ENCODE measurements at places on chromosomes 1 and 21. TPM values are rescaled to one million over a fixed set of nuclear protein-coding genes. Genes with fewer than 3 reads are reported as not detected.

DNA sequence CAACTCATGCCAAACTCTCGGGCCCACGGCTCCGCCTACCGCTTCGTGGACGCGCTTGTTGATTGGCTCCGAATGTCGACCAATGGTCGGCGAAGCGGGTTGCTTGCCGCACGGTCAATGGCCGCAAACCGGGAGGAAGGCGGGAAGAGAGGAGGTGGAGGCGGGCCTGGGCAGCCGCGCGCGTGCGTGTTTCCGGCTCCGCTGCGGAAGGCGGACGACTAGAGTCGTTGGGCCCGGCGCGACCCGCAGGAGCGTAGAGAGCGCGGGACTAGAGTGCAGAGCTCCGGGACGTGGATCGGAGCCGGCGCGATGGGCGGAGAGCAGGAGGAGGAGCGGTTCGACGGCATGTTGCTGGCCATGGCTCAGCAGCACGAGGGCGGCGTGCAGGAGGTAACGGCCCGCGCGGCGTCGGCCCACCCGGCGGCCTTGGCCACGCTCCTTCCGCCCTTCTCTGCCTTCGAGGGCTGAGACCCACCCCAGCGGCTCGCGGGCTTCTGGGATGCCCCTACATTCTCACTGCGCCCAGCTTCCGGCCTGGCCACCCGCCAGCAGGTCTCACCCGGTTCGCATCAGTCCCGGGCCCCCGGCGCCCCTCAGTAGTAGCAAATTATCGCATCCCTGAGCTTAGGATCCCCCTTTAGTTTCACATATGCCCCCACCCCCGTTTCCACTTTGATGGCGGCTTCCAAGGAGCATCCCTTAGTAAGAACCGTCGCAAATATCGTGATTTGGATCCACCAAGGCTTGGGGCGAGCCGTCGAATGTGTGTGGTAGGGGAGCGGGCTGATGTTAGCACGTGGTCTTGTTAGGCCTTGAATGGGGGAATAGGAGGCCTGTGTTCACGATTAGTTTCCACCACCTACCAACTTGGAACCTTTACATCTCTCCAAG is at the start of gene NUDC:
Gene NUDC, plus strand, starts transcription at position 204 of the 891 bp plus-strand sequence. Its CDS starts 106 bp downstream, at position 310.
- peaks cover 37% of the 10 kb centered on the region for H3K4me1 ChIP-seq
- peaks cover 30% of the 10 kb centered on the region for H3K36me3 ChIP-seq
- peak; percentile 98 for DNase-seq
- H3K27me3 ChIP-seq: peaks cover 9% of the 10 kb centered on the region

IGSF5 gene
- total RNA-seq: not detected

DNA sequence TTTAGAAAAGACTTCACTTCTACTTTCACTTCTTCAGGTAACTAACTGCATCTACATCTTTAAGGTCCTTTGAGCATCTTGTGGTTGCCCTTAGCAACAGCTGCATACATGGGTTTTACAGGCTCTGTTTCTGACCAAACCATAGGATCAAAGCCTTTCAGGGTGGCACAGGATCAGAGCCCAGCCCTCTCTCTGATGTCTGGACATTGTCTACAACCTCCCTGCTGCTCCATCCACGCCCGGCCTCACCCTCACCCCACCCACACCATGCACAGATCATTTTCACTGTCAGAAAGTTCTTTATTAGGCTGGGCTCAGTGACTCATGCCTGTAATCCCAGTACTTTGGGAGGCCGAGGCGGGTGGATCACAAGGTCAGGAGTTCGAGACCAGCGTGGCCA is 5.2 kb downstream of the NCF2 start:
- no peak overlapping the region for H3K27ac ChIP-seq
- H3K36me3 ChIP-seq: no peaks in the 10 kb centered on the region
- H3K27me3 ChIP-seq: no peaks in the 10 kb centered on the region
- DNase-seq: no peak
- no peak overlapping the region for H3K4me3 ChIP-seq

DNA sequence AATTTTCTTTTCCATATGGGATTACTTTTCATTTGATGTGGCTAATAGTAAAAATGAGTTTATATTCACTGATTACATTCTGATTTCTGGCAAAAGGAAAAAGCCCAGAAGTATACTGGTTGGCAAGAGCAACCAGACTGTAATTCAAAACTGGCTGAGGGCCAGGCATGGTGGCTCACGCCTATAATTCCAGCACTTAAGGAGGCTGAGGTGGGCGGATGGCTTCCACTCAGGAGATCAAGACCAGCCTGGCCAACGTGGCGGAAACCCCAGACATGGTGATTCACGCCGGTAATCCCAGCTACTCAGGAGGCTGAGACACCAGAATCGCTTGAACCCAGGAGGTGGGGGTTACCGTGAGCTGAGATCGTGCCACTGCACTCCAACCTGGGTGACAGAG is 14.5 kb downstream of the SYT11 start:
- peaks cover 10% of the 10 kb centered on the region for H3K4me1 ChIP-seq
- H3K36me3 ChIP-seq: peaks cover 8% of the 10 kb centered on the region
- peak; percentile 57 for DNase-seq
- no peaks in the 10 kb centered on the region for H3K27me3 ChIP-seq
- H3K4me3 ChIP-seq: peak overlapping the region; percentile 46

OR2G6 gene
- not detected for total RNA-seq

GRCh38 chr1:203600782-203601513 is 25.7 kb upstream of the ATP2B4 start:
- no peak overlapping the region for H3K27ac ChIP-seq
- peaks cover 22% of the 10 kb centered on the region for H3K4me1 ChIP-seq
- H3K27me3 ChIP-seq: peaks cover 6% of the 10 kb centered on the region
- no peaks in the 10 kb centered on the region for H3K36me3 ChIP-seq

DNA sequence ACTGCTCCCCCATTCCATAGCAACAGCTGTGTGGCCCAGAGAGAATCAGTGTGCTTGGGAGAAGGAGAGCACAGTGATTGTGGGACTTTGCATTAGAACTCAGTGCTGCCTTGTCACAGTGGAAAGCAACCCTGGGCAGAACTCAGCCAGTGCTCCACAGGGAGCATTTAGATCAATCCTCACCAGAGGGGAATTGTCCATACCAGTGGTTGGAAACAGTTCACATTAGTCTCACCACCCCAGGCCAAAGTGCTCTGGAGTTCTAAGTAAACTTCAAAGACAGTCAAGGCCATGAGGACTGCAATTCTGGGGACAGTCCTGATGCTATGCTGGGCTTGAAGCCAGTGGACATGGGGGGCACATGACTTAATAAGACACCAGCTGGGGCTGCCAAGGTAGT is 12.9 kb upstream of the SMAP2 start:
- no peak overlapping the region for H3K4me3 ChIP-seq
- DNase-seq: no peak
- peaks cover 12% of the 10 kb centered on the region for H3K4me1 ChIP-seq
- H3K27me3 ChIP-seq: peaks cover 9% of the 10 kb centered on the region
- no peak overlapping the region for H3K27ac ChIP-seq

LCE2C gene
- total RNA-seq: not detected
